Tibial nerve (tissue), 4 donors: ENCODE measurements at places on chromosomes 16 and 17. TPM values are rescaled to one million over a fixed set of nuclear protein-coding genes. Genes with fewer than 3 reads are reported as not detected.
A peak's percentile ranks its signal among the peaks of the same experiment; 100 is the strongest.

DNA sequence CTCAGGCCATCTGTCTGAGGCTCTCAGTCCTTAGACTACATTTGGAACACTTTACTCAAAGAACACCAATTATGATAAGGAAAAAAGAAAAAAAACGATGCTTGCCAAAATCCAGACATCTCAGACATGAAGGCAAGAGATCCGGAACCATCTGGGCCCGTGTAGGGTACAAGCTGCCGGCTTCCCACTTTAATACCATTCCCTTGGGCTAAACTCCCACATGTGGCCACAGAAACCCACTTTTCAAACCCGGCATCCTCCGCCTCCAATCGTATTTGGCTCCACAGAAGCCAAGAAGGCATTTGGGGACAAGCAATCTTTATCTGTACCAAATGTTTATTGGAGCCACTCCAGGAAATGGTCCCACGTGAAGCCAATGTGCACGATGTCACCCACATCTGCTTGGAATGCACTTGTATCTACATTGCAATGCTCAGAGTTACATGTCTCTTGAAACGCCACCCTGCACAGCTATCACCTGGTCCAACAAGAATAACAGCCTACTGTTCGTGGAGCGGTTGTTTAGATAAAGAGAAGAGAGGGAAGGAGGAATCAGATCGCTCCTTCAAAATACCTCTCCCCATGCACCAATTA is 33.5 kb downstream of the XYLT1 start:
- DNase-seq, result no peak
- peaks cover 31% of the 10 kb centered on the region for H3K4me1 ChIP-seq
- H3K27me3 ChIP-seq, result no peaks in the 10 kb centered on the region
- no peak overlapping the region for H3K4me3 ChIP-seq

DNA sequence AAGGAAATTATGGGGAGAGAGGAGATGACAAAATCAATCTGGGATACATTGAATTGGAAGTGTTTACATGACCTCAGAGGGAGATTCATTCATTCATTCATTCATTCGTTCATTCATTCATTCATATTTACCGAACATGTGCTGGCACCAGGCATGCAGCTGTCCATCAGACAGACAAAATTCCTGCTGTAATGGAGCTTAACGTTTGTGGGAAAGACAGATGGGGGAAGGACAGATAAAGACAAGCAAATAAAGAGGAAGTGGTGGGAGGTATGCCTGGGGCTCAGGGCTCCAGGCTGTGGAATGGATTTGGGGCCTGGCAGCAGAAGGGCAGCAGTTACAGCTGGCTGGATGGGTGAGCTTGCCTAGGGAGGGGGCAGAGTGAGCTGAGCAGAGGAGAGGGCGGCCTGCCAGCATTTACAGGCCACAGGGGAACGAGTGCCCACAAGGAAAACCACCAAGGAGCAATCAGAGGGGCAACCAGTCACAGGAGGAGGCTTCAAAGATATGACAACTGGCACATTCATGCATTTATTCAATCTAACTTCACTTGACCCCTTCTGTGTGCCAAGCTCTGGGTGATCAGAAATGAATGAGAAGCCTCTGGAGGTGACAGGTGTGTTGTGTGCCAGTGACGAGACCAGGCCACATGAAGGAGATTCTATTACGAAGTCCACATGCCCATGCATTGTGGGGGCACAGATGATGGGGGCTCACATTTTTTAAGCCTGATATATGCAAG is 48.5 kb downstream of the ARHGAP27 start:
- no peaks in the 10 kb centered on the region for H3K36me3 ChIP-seq
- no peak overlapping the region for H3K27ac ChIP-seq
- H3K4me1 ChIP-seq, result peaks cover 5% of the 10 kb centered on the region
- H3K4me3 ChIP-seq, result no peak overlapping the region
- no peak for DNase-seq

- no peak for DNase-seq
- H3K27ac ChIP-seq, result peak overlapping the region; percentile 44
- H3K27me3 ChIP-seq, result no peaks in the 10 kb centered on the region
- H3K36me3 ChIP-seq, result no peaks in the 10 kb centered on the region
Measured at GRCh38 chr17:16471295-16471694, 20.7 kb downstream of the LRRC75A start.

DNA sequence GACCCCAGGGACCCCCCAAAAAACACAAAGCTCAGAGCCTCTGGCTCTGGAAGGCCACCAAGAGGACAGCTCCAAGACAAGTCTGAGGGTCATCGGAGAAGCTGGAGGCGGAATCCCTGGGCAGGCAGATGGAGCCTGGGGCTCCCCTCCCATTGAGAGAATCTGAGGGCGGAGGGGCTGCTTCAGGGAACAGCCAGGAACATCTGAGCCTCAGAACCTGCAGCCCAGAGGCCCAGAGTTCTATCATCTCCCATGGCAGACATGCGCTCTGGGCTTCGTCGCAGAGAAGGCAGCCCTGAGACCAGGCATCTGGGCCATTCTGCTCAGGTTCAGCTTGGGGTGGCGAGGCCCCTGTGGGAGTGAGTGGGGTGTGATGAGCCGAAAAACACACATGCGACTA is 7.1 kb upstream of the SPPL2C start:
- no peak for DNase-seq
- no peak overlapping the region for H3K27ac ChIP-seq
- H3K4me3 ChIP-seq, result no peak overlapping the region
- no peaks in the 10 kb centered on the region for H3K36me3 ChIP-seq
- no peaks in the 10 kb centered on the region for H3K4me1 ChIP-seq

GINS3 gene
- 5.7 TPM for total RNA-seq

MYH2 gene
- total RNA-seq, result not detected
